ENCODE measurements at places on chromosomes 3 and 15. TPM values are rescaled to one million over a fixed set of nuclear protein-coding genes. Genes with fewer than 3 reads are reported as not detected.

- no peak for DNase-seq
Observed at GRCh38 chr15:76175442-76175841, 115.7 kb downstream of the TMEM266 start.

GRCh38 chr3:65928110-65928509 is 110.6 kb downstream of the MAGI1 start:
- DNase-seq, result no peak

- DNase-seq, result no peak
Observed at GRCh38 chr3:184791171-184791570, 20.8 kb upstream of the VPS8 start.

Gene PLA2G4D
- polyA plus RNA-seq, result 0.16 TPM

Gene CDHR4
- 5.8 TPM for polyA plus RNA-seq

Gene DENND4A
- polyA plus RNA-seq, result 25.4 TPM

Gene DPPA2
- polyA plus RNA-seq, result not detected

Measured in right lung (tissue), 10 donors.